ENCODE measurements at places on chromosomes 12 and 14. TPM values are rescaled to one million over a fixed set of nuclear protein-coding genes. Genes with fewer than 3 reads are reported as not detected.
A peak's percentile ranks its signal among the peaks of the same experiment; 100 is the strongest.

GRCh38 chr12:121011820-121012219, 4.5 kb downstream of the C12orf43 start:
- no peaks in the 10 kb centered on the region for H3K4me1 ChIP-seq
- no peak for DNase-seq
- no peak overlapping the region for H3K27ac ChIP-seq
- H3K36me3 ChIP-seq = peaks cover 25% of the 10 kb centered on the region
- no peaks in the 10 kb centered on the region for H3K27me3 ChIP-seq
- no peak overlapping the region for H3K4me3 ChIP-seq

DNA sequence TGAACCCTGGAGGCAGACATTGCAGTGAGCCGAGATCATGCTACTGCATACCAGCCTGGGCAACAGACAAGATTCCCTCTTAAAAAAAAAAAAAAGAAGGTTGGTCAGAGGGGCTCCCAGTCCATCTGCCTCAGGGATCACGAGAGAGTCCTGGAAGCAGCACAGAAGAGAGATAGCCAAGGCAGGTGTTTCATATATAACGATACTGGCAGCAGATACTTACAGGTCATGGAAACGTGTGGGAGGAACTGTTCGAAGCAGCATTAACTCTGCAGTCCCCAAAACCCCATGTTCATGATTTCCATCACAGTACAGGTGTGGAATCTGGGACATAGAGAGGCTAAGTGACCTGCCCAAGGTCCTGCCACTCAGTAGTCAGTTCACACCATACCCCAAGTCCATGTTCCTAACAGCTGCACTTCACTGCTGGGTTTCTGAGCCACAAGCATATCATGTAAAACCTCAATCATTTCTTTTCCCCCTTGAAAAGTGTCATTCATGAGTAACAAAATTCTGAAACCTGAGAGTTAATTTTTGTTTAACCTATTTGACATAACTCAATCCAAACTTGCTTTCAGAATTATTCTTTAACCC, 16.7 kb downstream of the CDK2AP1 start:
- no peak for DNase-seq
- no peaks in the 10 kb centered on the region for H3K27me3 ChIP-seq
- H3K4me1 ChIP-seq = peaks cover 1% of the 10 kb centered on the region
- no peak overlapping the region for H3K27ac ChIP-seq

DNA sequence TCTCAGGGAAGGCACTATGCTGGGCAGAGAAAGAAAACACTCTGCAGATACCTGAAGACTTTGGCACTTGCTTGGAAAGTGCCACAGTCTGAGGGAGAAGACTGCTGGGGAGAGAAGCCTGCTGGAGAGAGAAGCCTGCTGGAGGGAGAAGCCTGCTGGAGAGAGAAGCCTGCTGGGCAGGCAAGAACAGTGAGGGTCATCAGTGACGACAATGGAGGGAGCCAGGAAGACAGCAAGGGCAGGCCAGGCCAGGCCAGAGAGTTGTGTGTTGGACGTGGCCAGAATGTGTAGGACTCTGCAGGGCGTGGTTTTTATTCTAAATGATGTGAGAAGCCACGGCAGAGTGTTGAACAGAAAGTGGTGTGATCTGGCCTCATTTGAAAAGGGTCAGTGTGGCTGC, 185.3 kb upstream of the ABCD2 start:
- H3K27me3 ChIP-seq = no peaks in the 10 kb centered on the region
- DNase-seq = no peak
- H3K4me3 ChIP-seq = no peak overlapping the region
- no peaks in the 10 kb centered on the region for H3K36me3 ChIP-seq

DNA sequence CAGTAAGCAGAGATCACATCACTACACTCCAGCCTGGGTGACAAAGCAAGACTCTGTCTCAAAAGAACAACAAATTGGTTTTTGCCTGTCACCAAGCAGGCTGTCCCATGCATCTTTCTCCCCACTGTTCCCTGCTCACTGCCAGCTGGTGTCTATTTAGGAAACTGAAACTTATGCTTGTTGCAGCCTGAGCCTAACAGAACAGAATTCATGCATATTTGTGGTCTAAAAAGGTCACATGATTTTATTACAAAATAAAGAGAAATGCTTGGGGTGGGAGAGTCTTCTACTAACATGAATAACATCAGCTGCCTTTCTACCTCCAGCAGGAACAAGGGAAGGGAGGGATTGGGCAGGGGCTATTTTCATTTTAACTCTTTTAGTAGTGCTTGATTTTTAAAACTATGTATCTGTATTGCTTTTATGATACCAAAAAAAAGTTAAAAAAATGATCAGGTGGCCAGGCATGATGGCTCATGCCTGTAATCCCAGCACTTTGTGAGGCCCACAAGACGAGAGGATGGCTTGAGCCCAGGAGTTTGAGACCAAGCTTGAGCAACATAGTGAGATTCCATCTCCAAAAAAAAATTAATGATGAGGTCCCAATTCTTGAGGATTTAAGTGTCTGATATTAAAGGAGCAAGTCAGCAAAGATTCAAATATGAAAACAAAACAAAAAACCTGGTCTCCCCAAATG, 923 bp downstream of the STAT2 start:
- H3K4me1 ChIP-seq = no peaks in the 10 kb centered on the region
- no peaks in the 10 kb centered on the region for H3K27me3 ChIP-seq

DNA sequence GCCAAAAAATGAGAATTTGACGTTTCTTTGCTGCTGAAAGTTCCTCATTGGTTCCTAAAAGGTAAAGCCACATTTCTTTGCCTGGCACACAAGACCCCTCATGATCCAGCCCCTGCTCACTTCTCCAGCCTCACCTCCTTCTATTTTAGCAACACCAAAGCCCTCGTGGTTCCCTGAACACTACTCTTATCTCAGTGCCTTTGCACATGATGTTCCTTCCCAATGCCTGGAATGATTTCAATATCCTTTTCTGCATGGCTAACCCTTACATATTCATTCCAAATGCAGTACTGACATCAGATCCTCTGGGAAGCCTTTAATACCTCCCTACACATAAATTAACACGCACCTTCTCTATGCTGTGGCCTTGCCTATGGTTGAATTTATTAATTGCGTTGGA, 39.9 kb downstream of the GLT8D2 start:
- H3K4me3 ChIP-seq = no peak overlapping the region
- H3K27ac ChIP-seq = peak overlapping the region; percentile 95
- no peak for DNase-seq

GRCh38 chr12:87772401-87772800, 256.8 kb downstream of the C12orf50 start:
- no peak overlapping the region for H3K4me3 ChIP-seq
- no peak overlapping the region for H3K27ac ChIP-seq
- H3K36me3 ChIP-seq = no peaks in the 10 kb centered on the region
- H3K4me1 ChIP-seq = no peaks in the 10 kb centered on the region
- H3K27me3 ChIP-seq = no peaks in the 10 kb centered on the region
- DNase-seq = no peak

- no peak for DNase-seq
- H3K36me3 ChIP-seq = no peaks in the 10 kb centered on the region
- peaks cover 6% of the 10 kb centered on the region for H3K4me1 ChIP-seq
- no peak overlapping the region for H3K27ac ChIP-seq
These were observed 30.1 kb downstream of the DACT1 start for GRCh38 chr14:58667900-58668299.

GRCh38 chr14:69320581-69321365, 60.8 kb downstream of the GALNT16 start:
- H3K4me1 ChIP-seq = peaks cover 11% of the 10 kb centered on the region
- H3K27me3 ChIP-seq = peaks cover 8% of the 10 kb centered on the region
- H3K4me3 ChIP-seq = no peak overlapping the region
- DNase-seq = no peak
- H3K27ac ChIP-seq = no peak overlapping the region
- H3K36me3 ChIP-seq = no peaks in the 10 kb centered on the region

- H3K27ac ChIP-seq = no peak overlapping the region
- no peak overlapping the region for H3K4me3 ChIP-seq
- no peak for DNase-seq
- no peaks in the 10 kb centered on the region for H3K36me3 ChIP-seq
- H3K4me1 ChIP-seq = peaks cover 6% of the 10 kb centered on the region
These were observed 82.3 kb downstream of the ITPR2 start for GRCh38 chr12:26750531-26751175.

GRCh38 chr12:121789800-121790728, 3.4 kb downstream of the RHOF start:
- peaks cover 9% of the 10 kb centered on the region for H3K4me1 ChIP-seq
- H3K4me3 ChIP-seq = no peak overlapping the region
- no peak overlapping the region for H3K27ac ChIP-seq
- H3K36me3 ChIP-seq = no peaks in the 10 kb centered on the region

- H3K4me1 ChIP-seq = peaks cover 17% of the 10 kb centered on the region
- H3K36me3 ChIP-seq = no peaks in the 10 kb centered on the region
- no peaks in the 10 kb centered on the region for H3K27me3 ChIP-seq
- H3K4me3 ChIP-seq = no peak overlapping the region
- H3K27ac ChIP-seq = no peak overlapping the region
These were observed 180.6 kb upstream of the NUDT4 start for GRCh38 chr12:93197067-93197593.

GRCh38 chr14:75426332-75427125, 1.3 kb upstream of the JDP2 start:
- H3K4me3 ChIP-seq = no peak overlapping the region
- peaks cover 20% of the 10 kb centered on the region for H3K4me1 ChIP-seq
- H3K27ac ChIP-seq = no peak overlapping the region
- no peaks in the 10 kb centered on the region for H3K27me3 ChIP-seq
- H3K36me3 ChIP-seq = no peaks in the 10 kb centered on the region

DNA sequence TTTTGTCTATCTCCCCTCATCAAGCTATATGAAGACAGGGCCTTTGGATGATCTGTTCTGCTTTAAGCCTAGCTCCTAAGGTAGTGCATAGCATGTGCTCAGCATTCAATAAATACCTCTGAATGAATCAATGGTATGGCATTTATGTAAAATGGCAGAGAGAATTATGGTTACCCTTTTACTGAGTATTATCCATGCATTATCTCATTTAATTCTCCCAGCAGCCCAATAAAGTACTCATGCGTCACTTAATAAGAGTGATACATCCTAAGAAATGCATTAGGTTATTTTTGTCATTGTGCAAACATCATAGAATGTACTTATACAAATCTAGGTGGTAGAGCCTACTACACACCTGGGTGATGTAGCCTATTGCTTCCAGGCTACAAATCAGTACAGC, 269.7 kb downstream of the KSR2 start:
- no peak overlapping the region for H3K4me3 ChIP-seq
- H3K27ac ChIP-seq = no peak overlapping the region
- H3K4me1 ChIP-seq = no peaks in the 10 kb centered on the region
- DNase-seq = no peak

- no peaks in the 10 kb centered on the region for H3K36me3 ChIP-seq
- H3K27me3 ChIP-seq = peaks cover 5% of the 10 kb centered on the region
- no peaks in the 10 kb centered on the region for H3K4me1 ChIP-seq
- no peak for DNase-seq
These were observed 895 bp upstream of the ANKS1B start for GRCh38 chr12:99985631-99986030.

DNA sequence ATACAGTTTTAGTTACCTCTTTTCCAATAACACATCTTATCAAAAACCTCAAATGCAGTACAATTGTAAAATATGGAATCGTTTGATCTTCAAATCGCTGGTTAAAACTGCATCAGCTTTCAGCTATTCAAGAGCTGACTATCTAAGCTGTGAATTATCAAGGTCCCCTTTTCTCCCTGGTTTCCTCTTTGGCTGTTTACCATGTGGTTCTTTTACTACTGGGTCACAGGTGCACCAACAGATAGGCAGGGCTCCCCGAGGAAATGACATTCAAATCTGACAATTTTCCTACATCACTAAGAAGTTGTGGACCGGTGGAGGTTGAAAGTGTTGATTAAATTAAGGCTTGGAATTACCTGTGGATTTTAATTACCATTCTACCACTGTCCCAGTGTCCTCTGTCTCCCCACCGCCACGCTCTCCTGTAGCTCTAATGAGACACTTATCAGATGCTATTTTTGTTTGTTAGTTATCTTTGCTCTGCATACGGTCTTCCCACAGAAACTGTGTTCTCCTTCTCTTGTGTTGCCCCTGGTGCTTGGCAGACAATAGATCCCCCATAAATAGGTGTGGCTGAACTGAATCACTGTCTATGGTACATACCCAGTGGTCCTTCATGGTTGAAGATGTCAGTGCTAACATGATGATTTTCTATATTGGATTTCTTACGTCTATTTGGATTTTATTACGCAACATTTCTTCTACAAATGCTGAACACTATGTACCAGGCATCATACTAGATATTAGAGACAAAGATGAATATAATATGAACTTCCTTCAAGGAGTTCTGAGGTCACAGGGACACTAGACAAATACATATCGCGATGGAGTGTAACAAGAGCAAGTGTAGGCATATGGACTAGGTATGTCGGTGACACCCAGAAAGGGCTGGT, 20.9 kb upstream of the PLXNC1 start:
- H3K36me3 ChIP-seq = no peaks in the 10 kb centered on the region
- peaks cover 39% of the 10 kb centered on the region for H3K27me3 ChIP-seq
- no peaks in the 10 kb centered on the region for H3K4me1 ChIP-seq
- DNase-seq = no peak
- no peak overlapping the region for H3K4me3 ChIP-seq
- no peak overlapping the region for H3K27ac ChIP-seq

- H3K36me3 ChIP-seq = no peaks in the 10 kb centered on the region
- no peak overlapping the region for H3K4me3 ChIP-seq
- no peak overlapping the region for H3K27ac ChIP-seq
- no peaks in the 10 kb centered on the region for H3K4me1 ChIP-seq
These were observed 2.5 kb upstream of the HIGD1C start for GRCh38 chr12:50949801-50950302.

DNA sequence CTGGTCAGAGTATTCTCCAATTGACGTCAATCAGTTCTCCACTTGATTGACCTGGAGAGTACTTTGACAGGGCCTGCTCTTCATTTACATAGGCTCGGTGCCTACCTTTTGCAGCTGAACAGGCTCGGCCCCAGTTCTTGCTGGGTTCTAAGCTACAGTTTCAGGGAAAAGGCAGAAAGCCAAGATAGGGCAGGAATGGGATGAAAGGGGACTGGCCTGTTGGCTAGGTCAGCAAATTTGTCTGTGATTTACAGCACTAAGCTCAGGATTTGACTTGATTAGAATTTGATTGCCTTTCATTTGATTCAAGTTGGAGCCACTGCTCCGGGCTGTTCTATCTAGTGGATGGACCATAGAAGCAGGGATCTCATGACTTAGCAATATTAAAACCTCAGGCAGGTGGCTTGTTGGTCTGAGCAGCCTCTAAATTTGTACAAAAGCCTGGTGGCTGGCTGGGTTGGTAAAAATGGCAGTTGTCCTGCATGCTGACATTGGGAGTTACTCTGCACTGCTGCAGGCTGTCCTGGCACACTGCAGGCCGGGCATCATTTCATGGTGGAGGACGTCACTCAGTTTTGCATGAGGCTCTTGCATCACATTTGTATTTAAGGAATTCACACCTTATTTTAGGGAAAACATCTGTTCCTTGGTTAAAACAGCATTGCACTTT, 71.8 kb downstream of the BICD1 start:
- H3K4me3 ChIP-seq = no peak overlapping the region
- no peak for DNase-seq
- no peak overlapping the region for H3K27ac ChIP-seq
- H3K4me1 ChIP-seq = peaks cover 2% of the 10 kb centered on the region
- H3K36me3 ChIP-seq = no peaks in the 10 kb centered on the region

The PRR4 gene
- polyA plus RNA-seq = 1.7 TPM

The NYNRIN gene
- 5.3 TPM for polyA plus RNA-seq

The TCL1B gene
- polyA plus RNA-seq = not detected

The PLXNC1 gene
- 0.77 TPM for polyA plus RNA-seq

The SELPLG gene
- 10.8 TPM for polyA plus RNA-seq

Measured in IMR-90 (cell line).